ENCODE measurements at places on chromosomes 3 and 15.

DNA sequence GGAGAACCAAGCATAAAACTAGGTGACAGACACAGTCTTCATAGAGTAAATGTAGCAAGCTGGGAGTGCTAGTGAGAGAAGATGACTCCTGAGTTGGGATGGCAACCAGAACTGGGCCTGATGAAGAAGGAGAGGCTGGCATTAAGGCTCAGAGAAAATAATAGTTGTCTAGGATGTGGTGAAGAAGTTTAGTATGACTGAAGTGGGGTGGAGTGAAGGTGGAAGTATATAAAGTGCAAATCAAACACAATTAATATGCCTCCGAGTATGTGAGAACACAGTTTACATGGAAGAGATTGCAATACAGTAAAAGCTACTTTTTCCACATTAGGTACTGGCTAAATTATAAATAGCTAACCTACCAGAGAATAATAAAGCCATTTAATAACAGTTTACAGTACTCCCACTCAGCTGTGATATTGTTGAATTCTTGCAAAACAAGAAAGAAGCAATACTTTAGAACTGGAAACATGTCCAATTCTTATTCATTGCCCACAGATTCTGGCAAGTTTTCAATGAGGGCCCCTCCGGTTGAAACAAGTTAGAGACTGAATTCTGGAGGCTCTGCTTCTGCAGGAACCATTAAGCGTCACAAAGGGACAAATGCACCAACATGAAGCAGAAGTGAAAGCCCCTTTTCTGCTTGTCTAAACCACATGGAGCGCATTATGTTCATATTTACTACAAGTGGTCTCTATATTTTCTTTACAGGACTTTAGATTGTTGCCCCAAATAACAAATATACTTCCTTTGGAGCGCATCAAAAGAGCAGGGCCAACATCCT is 243.7 kb downstream of the SLC9A9 start:
- no peak for DNase-seq

GRCh38 chr3:13461169-13462124 is 18.7 kb upstream of the HDAC11 start:
- DNase-seq: peak; percentile 55

GRCh38 chr3:139521816-139522215 is 17.7 kb downstream of the RBP1 start:
- DNase-seq: no peak

- peak; percentile 5 for DNase-seq
Measured at GRCh38 chr3:170128259-170128976, 53.1 kb downstream of the PHC3 start.

DNA sequence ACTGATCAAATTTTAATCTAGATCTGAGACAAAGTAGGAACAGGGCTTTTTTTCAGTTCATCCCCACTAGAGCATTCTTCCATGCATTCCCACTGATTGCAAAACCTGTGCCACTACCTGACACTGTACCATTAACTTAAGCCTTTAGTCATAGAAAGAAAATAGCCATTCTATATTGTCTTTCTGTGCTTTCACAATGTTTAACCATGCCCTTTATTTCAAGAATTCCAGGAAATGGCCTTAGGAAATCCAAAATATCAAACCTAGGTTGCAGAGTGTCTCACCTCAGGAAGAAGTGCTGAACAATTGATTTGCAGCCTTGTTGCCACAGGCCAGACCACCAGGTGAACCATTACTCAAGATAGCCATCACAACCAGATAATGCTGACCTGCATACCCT is 56.2 kb upstream of the TGFBR2 start:
- peak; percentile 65 for DNase-seq

DNA sequence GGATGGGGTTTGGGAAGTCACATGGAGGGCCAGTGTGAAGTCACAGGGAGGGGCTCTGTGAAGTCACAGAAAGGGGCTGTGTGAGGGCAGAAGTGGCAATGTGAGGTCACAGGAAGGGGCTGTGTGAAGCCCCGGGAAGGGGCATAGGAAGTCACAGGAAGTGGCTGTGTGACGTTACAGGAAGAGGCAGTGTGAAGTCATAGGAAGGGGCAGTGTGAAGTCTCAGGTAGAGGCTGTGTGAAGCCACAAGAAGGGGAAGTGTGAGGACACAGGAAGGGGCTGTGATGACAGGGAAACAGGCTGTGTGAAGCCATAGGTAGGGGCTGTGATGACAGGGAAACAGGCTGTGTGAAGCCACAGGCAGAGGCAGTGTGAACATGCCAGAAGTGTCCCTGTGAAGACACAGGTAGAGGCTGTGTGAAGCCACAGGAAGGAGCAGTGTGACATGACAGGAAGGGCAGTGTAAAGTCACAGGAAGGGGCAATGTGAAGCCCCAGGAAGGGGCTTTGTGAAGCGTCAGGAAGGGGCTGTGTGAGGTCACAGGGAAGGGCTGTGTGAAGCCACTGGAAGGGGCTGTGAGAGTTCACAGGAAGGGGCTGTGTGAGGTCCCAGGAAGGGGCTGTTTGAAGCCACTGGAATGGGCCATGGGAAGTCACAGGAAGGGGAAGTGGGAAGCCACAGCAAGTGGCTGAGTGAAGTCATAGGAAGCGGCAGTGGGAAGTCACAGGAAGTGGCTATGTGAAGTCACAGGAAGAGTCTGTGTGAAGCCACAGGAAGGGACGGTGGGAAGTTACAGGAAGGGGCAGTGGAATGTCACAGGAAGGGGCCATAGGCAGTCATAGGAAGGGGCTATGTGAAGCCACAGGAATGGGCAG is 37.1 kb downstream of the GASK1A start:
- no peak for DNase-seq

- no peak for DNase-seq
Measured at GRCh38 chr3:71809321-71810026, 24.5 kb upstream of the PROK2 start.
